ENCODE measurements at places on chromosomes 1 and 21.

- DNase-seq = peak; percentile 1
Measured at GRCh38 chr21:30148906-30149305, 17.7 kb downstream of the CLDN17 start.

GRCh38 chr1:229191066-229191674 is 79.7 kb upstream of the RAB4A start:
- DNase-seq = no peak

GRCh38 chr21:34779860-34780259 is 111.1 kb downstream of the CLIC6 start:
- no peak for DNase-seq

- DNase-seq = no peak
Measured at GRCh38 chr1:225461533-225462428, 33.9 kb upstream of the LBR start.

DNA sequence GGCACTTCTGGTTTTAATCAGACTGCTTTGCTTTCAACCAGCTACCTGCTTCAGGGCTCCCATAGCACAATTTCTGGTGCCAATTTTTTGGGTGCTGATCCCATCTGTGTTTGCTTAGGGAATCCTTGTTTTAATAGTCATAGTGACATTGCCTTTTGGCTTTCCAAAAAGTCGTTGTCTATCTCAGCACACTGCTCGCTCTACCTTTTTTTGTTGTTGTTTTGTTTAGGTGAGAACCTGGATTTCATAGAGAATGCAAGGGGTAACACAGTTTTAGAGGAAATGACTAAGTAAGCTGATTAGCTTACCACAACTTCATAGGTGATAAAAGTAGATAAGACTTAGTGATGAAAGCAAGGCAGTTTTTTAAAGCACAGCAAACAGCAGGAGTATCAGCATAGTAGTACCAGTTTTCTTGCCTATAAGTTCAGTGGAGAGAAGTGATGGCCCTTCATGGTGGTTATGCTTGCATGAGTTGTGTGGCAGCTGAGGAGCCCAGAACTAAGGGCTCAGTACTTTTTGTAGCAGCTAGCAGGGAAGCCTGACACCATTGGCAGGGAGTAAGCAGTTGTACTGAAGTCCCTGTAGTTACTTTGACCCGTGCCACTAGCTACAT is 31.3 kb downstream of the NEK7 start:
- DNase-seq = no peak

DNA sequence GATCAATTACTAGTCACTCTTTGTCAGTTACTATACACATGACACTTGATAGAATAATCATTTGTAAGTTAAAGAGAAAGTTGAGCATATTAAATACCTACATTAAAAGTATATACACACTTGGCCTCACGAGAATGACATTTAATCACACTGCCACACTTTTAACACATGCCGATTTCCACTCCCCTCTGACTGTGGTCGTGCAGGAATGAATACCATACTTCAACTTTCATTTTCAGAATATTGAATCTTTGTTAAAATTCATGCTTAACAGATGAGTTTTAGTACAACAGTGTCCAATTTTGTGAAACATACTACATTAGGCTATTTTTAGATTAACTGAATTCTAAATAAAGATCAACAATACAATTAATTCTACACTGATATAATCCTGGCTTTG is 78.2 kb upstream of the SDC3 start:
- DNase-seq = no peak

GRCh38 chr1:243798726-243799125 is 51.3 kb downstream of the AKT3 start:
- peak; percentile 54 for DNase-seq

- DNase-seq = no peak
Measured at GRCh38 chr1:14350197-14350596, 248.3 kb upstream of the KAZN start.

DNA sequence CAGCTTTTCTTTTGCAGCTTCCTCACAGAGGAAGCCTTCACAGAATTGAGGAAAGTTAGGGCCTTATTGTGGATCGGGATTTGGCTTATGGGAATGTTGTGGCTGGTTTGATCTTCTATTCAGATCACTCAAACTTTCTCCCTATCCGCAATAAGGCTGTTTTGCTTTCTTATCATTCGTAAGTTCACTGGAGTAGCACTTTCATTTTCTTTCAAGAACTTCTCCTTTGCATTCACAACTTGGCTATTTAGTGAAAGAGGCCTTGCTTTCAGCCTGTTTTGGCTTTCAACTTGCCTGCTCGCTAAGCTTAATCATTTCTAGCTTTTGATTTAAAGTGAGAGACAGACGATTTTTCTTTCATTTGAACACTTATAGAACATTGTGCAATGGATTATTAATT is 181.9 kb upstream of the B3GALT2 start:
- DNase-seq = no peak

DNA sequence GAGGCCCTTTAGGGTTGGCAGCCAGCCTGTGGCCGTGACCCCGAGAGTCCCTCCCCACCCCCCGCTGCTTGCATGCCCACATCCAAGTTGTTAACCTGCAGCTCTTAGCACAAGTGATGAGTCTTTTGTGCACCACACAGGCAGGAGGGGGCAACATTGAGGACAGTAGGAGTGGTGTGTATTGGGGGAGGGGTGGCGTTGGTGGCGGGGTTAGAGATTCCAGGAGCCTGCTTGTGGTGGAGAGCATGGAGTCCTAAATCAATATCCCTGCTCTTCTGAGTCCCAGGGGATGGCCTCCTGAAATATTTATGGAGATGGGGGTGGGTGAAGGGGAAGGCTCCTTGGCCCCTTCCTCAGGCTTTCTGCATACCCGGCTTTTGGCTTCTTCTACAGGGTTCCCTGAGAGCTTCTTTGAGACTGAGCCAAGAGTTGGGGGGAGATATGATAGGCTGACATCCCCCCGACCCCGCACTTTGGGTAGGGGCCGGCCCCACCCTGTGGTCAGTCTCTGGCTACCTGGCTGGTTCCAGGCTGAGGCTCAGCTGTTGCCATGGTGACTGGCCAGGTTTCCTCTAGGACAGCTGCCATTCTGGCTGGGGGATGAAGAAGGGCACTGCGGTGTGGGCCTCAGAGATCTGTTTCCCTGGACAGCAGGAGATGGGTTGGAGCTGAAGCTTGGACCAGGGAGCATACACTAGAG is 5.0 kb downstream of the CHRNB2 start:
- no peak for DNase-seq

DNA sequence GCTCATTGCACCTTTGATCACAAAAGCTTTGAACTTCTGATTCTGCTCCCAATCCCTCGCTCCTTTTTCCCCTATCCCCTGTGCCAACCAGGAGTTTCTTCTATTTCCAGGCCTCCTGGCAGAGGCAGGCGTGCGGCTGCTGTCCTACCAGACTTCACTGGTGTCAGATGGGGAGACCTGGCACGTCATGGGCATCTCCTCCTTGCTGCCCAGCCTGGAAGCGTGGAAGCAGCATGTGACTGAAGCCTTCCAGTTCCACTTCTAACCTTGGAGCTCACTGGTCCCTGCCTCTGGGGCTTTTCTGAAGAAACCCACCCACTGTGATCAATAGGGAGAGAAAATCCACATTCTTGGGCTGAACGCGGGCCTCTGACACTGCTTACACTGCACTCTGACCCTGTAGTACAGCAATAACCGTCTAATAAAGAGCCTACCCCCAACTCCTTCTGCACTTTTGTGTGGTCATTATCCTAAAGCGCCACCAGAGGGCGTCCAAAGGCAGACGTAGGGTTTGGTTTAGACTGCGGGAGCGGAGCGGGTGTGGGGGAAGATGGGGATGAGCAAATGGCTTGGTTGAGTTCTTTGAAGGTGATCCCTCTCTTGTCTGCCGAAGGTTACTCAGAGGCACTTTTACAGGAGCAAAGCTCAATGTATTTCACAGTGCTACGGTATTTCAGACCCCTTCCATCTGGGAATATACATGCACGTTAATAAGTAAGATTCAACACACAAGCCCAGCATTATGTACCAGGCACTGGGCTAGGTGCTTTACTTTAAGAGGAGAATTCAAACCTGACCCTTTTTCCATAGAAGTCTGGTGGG is 24.7 kb downstream of the HMGCS2 start:
- DNase-seq = peak; percentile 36

DNA sequence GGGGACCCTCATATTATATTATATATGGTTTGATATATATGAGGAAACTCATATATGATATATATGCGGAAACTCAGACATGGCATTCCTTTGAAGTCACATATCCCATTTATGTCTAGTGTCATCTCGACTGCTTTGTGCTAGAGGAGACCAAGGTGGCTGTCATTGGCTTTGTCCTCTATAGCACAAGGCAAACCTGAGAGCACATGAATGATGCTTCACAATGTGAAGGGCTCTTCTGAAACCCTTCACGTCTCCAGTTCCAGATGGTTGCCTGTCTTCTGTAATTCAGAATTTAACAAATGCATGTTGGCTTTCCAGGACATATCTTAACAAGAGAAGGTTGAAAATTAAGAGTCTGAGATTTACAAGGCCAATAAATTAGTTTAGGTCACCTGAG is 303.6 kb downstream of the BARHL2 start:
- DNase-seq = no peak

DNA sequence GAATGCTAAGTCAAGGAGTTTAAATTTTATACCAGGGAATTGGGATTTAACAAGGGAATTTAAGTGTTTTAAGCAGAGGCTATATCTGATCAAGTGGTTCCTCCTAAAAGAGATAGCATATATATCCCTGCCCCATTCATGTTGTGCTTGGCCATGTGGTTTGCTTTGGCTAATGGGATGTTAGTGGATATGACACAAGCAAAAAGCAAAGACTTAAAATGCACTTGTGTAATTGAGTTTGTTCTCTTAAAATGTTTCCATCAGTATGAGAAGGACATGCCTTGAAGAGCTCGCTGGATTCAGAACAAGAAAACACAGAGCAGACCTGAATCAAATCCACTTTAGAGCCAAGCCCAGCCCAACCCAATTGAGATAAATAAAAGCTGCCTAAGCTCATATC is 22.4 kb downstream of the C1orf87 start:
- DNase-seq = no peak

DNA sequence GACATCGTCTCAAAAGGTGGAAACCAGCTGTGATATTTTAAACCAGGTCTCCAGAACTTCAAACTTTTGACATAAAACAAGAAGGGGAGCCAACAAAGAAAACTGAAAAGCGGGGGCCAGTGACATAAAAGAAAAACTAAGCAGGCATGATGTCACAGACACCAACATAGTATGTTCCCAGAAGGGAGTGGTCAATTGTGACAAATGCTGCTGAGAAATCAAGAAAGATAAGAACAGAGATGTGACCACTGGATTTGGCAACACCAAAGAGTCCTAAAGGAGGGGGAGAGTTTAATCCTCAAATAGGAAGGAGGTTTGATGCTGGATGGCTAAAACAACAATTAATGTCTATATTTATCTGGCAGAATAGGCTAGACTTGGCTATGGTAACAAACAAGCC is 2.3 kb upstream of the RNF19B start:
- no peak for DNase-seq

- DNase-seq = no peak
Measured at GRCh38 chr1:158022554-158023312, 29.3 kb downstream of the KIRREL1 start.

GRCh38 chr21:33140288-33140687 is 70.3 kb downstream of the OLIG1 start:
- no peak for DNase-seq

DNA sequence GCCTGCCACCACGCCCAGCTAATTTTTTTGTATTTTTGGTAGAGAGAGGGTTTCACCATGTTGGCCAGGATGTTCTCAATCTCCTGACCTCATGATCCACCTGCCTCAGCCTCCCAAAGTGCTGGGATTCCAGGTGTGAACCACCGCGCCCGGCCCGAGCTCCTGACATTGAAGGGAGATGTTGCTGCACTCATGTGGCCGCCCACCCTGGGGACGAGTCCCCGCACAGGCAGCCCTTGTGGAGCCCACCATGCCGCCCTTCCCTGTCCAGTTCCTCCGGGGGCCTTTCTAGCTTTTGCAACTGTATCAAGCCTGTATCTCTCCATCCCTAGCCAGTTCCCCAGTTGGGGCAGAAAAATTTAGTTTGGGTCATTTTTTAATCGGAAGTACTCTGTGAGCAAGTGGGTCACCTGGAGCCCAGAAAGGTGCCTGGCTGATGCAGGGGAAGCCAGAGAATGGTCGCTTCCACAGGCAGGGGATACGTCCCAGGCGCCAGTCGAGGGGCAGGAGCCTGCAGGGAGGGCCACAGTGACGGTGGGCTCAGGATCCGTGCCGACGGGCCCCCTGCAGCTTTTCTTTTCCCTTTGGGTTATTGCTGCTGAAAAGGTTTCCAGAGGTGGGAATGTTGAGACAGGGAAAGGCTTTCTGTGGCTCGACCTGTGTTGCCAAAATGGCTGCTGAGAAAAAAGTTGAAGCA is 20.4 kb downstream of the PCNT start:
- no peak for DNase-seq
